ENCODE measurements at places on chromosomes 2 and 18. TPM values are rescaled to one million over a fixed set of nuclear protein-coding genes. Genes with fewer than 3 reads are reported as not detected.
A peak's percentile ranks its signal among the peaks of the same experiment; 100 is the strongest.

Gene LBH
- total RNA-seq: 21.3 TPM

Gene RIT2
- total RNA-seq: not detected

Gene MC2R
- not detected for total RNA-seq

DNA sequence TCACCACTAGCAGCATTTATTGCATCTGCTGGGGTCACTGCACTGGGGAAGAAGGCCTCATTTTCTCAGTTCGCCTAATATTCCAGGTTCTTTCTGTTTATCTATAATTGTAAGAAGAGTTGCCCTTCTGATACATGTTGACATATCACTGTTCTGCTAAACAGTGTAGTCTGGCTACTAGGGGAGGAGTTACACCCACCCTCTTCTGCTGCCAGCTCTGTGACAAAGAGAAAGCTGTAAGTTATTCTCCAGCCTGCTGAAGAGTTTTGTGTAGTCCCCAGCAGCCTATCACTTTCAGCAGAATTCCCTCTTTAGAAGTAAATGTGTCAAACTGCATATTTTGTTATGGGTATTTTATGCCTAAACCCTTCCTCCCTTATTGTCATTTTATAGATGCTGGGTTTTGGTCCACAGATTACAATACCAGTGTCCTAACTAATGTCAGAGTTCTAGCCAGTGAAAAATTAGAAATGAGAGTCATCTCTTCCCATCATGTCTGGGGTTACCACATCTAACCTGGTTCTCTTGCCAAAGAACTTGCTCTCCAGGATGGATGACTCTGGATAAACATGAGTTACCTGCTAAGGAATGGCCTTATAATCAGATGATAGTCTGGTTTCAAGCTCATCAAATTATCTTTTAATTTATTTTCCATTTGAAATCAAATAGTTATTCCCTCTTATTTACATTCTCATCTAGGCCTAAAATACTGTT lies 5.6 kb upstream of the MBOAT2 start:
- H3K36me3 ChIP-seq: no peaks in the 10 kb centered on the region
- no peaks in the 10 kb centered on the region for H3K27me3 ChIP-seq
- no peak for DNase-seq
- no peak overlapping the region for H3K27ac ChIP-seq
- no peak overlapping the region for H3K4me3 ChIP-seq

Gene CD226
- total RNA-seq: 1.1 TPM

Gene IMP4
- 72.6 TPM for total RNA-seq

- no peaks in the 10 kb centered on the region for H3K4me1 ChIP-seq
- H3K36me3 ChIP-seq: no peaks in the 10 kb centered on the region
- no peaks in the 10 kb centered on the region for H3K27me3 ChIP-seq
- H3K27ac ChIP-seq: no peak overlapping the region
- H3K4me3 ChIP-seq: no peak overlapping the region
Measured at GRCh38 chr2:23260621-23261020, 124.4 kb upstream of the KLHL29 start.

DNA sequence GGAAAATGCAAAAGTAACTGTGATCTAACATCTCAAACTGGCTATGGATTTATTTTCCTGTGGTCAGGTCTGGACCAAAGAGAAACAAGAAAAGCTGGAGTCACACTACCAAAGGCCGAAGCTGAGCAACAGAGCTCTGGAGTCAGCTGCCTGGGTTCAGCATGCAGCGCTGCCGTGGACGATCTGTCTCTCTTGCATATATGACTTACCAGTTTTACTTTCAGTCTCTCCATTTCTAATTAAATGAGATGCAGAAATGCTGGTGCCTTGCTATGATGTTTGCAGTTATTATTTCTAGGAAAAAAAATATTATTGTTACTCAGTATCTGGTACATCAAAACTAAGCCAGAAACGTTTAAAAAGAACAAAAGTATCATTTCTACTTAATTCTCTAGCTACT lies 813.2 kb downstream of the RNF144A start:
- no peak overlapping the region for H3K27ac ChIP-seq
- H3K4me3 ChIP-seq: no peak overlapping the region
- no peak for DNase-seq
- no peaks in the 10 kb centered on the region for H3K4me1 ChIP-seq
- H3K36me3 ChIP-seq: no peaks in the 10 kb centered on the region

- H3K36me3 ChIP-seq: no peaks in the 10 kb centered on the region
- DNase-seq: no peak
- H3K4me1 ChIP-seq: no peaks in the 10 kb centered on the region
- peak overlapping the region; percentile 1 for H3K4me3 ChIP-seq
- peak overlapping the region; percentile 15 for H3K27ac ChIP-seq
Measured at GRCh38 chr2:143398781-143399180, 269.6 kb downstream of the ARHGAP15 start.

GRCh38 chr2:128314348-128315121 lies 4.1 kb downstream of the HS6ST1 start:
- no peak overlapping the region for H3K4me3 ChIP-seq
- no peak for DNase-seq
- H3K27ac ChIP-seq: no peak overlapping the region
- no peaks in the 10 kb centered on the region for H3K36me3 ChIP-seq
- no peaks in the 10 kb centered on the region for H3K27me3 ChIP-seq
- H3K4me1 ChIP-seq: peaks cover 88% of the 10 kb centered on the region

DNA sequence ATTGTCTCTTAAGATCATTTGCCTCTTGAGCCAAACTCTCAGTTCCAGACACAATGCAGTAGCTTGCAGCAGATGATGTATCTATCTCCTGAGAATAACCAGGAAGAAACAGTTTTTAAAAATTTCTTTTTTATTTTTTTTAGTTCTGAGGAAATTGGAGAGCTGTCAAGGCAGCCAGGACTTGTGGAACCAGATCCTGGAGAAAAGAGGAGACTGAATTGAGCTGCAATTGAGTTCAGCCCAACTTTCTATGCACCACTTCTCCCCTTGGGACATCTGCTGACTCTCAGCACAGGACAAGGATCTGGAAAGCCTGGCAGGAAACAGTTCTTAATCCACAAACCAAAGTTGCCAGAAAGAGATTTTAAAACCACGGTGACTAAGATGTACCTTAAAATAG lies 13.5 kb upstream of the CSRNP3 start:
- no peaks in the 10 kb centered on the region for H3K36me3 ChIP-seq
- H3K4me1 ChIP-seq: no peaks in the 10 kb centered on the region
- H3K27ac ChIP-seq: no peak overlapping the region
- no peak for DNase-seq
- H3K27me3 ChIP-seq: no peaks in the 10 kb centered on the region

GRCh38 chr18:70384181-70384790 lies 95.4 kb downstream of the SOCS6 start:
- H3K27me3 ChIP-seq: no peaks in the 10 kb centered on the region
- DNase-seq: no peak
- H3K27ac ChIP-seq: no peak overlapping the region
- H3K36me3 ChIP-seq: no peaks in the 10 kb centered on the region

Data from tibial nerve (tissue), 4 donors.